ENCODE measurements at places on chromosomes 5 and 9.

- peak; percentile 67 for DNase-seq
These were observed 3.2 kb upstream of the RAI14 start for GRCh38 chr5:34652914-34653313.

GRCh38 chr5:32476891-32477290 lies 32.4 kb upstream of the ZFR start:
- no peak for DNase-seq

DNA sequence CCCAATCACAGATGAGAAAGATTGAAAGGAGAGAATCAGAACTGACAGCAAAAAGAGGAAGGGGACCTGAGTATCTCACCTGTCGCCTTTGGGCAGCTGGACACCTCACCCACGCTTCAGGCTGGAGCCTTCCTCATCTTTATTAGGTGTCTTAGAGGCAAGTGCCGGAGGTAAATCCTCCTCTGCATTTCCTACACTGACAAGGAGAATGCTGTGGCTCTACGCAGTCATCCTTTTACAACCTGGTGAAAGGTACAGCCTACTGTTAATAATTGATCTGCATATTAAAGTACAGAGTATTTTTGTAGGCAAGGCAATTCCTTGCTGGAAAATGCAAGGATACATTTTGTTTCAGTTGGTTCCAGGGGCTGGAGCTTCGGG lies 34.8 kb downstream of the PRLR start:
- no peak for DNase-seq

GRCh38 chr9:70229026-70229425 lies 29.8 kb upstream of the SMC5 start:
- DNase-seq: no peak

GRCh38 chr9:93294011-93294410 lies 110.1 kb downstream of the WNK2 start:
- no peak for DNase-seq

DNA sequence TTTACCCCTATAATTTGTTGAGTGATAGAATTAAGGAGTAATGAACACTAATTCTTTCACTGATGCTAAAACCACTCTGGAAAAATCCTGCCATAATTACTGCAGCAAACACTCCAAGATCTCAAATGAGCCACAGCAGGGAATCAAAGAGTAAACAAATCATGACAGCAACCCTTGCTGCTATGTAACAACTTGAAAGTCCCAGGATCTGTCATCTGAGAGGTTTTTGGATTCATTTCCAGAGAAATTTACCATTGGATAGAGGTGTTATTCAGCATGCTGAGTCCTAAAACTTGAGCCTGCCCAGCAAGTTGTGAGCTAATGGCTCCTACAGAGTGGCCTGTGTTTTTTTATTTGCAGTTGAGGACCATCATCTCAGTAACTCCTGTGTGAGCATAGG lies 59.2 kb downstream of the PRLR start:
- DNase-seq: no peak

DNA sequence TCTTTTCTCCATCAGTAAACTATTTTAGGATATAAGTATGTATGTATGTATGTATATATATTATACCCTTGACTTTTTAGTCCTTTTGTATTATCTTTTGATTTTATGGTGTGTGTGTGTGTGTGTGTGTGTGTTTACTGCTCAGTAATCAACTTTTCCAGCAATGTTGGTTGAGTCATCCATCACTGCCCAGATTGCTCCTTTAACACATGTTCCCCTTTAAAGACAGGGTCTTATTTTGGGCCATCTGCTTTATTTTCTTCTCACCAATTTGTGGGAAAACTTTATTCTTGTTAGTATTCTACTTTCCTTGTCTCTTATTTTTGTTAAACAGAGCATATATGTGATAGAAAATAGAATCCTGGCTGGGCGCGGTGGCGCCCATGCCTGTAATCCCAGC lies 28.1 kb downstream of the ANKRD33B start:
- DNase-seq: no peak

Data from brain microvascular endothelial cell (primary cell).